Activated T-helper 1 cell treated with anti-CD3 and anti-CD28 coated beads, Interleukin-12 subunit alpha, Interleukin-12 subunit beta, Interleukin-2, Interleukin-4 antibody, amounts not matched to agents 30 ng/mL and 10 ng/mL and 1 ng/mL, durations not matched to agents 14 hours and 24 hours and 36 hours (primary cell): ENCODE measurements at places on chromosomes 5 and 9. TPM values are rescaled to one million over a fixed set of nuclear protein-coding genes. Genes with fewer than 3 reads are reported as not detected.

SPINK4 gene
- total RNA-seq = not detected in 2 replicates

DPYSL3 gene
- total RNA-seq = 0.16 TPM in 1 of 2 replicates, not detected in the other

TMEM252 gene
- total RNA-seq = not detected in 2 replicates

FOXD4L4 gene
- 0.10 and 0.23 TPM in 2 replicates for total RNA-seq

DOK3 gene
- total RNA-seq = 3.7 and 5.0 TPM in 2 replicates

SERF1A gene
- 7.9 and 12.9 TPM in 2 replicates for total RNA-seq

AHRR gene
- 22.7 and 23.7 TPM in 2 replicates for total RNA-seq

JAKMIP2 gene
- total RNA-seq = 1.1 TPM in 2 replicates

GKAP1 gene
- total RNA-seq = 1.5 TPM in 2 replicates

FANCC gene
- 18.7 and 23.7 TPM in 2 replicates for total RNA-seq

MAMDC4 gene
- 18.2 and 23.6 TPM in 2 replicates for total RNA-seq

DELE1 gene
- 68.4 and 81.5 TPM in 2 replicates for total RNA-seq

FBP2 gene
- total RNA-seq = not detected in 2 replicates

CDX1 gene
- total RNA-seq = not detected in 2 replicates

WWC1 gene
- total RNA-seq = 0.32 and 0.70 TPM in 2 replicates

SUSD3 gene
- 31.7 and 33.2 TPM in 2 replicates for total RNA-seq

CXCL14 gene
- total RNA-seq = not detected in 2 replicates

SAXO1 gene
- total RNA-seq = not detected in 2 replicates

CDC20B gene
- not detected in 2 replicates for total RNA-seq

ADGRD2 gene
- total RNA-seq = not detected in 2 replicates

STKLD1 gene
- 0.64 and 1.5 TPM in 2 replicates for total RNA-seq

FAXDC2 gene
- total RNA-seq = not detected in 2 replicates

ISCA1 gene
- total RNA-seq = 27.4 and 30.3 TPM in 2 replicates

ADAMTSL1 gene
- total RNA-seq = not detected in 2 replicates

EQTN gene
- not detected in 2 replicates for total RNA-seq

C9orf153 gene
- 0.34 TPM in 1 of 2 replicates, not detected in the other for total RNA-seq

CCL21 gene
- not detected in 2 replicates for total RNA-seq

ZFP37 gene
- total RNA-seq = 0.16 and 0.32 TPM in 2 replicates

PCDHB14 gene
- not detected in 2 replicates for total RNA-seq

PRUNE2 gene
- total RNA-seq = 0.27 and 0.57 TPM in 2 replicates

STING1 gene
- total RNA-seq = 213 and 226 TPM in 2 replicates

PCDHGB4 gene
- 0.18 and 0.27 TPM in 2 replicates for total RNA-seq

AMBP gene
- not detected in 2 replicates for total RNA-seq

POLE3 gene
- 90.9 and 95.7 TPM in 2 replicates for total RNA-seq
